RWPE2 (cell line): ENCODE measurements at places on chromosomes 11 and 22.

- DNase-seq, result no peak
Observed at GRCh38 chr11:45021692-45022141, 71.0 kb upstream of the TP53I11 start.

- no peak for DNase-seq
Observed at GRCh38 chr11:12253843-12254281, 123.5 kb upstream of the PARVA start.

GRCh38 chr11:117861151-117862018 is 15.1 kb downstream of the FXYD6 start:
- DNase-seq, result no peak

DNA sequence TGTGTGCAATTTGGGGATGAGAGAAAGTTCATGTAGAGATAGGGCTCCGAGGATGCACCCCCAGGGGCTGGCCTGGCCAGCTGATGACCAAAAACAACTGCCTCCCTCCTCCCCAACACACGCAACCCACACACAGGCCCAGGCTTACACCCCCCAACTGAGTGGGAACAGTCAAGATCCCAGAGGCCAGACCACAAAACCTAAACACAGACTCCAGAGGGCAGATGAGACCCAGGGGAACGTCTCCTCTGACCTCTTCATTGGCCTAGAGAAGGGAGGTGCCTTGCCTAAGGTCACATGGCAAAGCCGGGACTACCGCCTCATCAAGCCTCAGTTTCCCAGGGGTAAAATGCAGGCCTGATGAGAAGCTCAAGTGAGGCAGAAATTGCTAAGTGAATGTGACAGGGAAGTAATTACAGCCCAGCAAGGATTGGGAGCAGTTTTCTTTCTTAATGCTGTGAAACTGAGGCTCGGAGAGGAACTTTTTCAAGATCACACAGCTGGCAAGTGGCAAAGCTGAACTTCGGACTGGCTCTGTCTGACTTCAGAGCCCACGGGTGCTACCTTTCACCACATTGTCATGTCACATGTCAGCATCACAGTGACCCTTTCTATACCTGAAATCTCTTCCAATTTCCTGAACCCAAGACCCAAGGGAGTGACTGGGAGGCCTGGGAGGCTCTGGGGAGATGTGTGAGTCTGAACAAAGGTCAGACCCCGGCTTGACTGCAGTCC is 69.9 kb upstream of the WNT11 start:
- DNase-seq, result no peak

DNA sequence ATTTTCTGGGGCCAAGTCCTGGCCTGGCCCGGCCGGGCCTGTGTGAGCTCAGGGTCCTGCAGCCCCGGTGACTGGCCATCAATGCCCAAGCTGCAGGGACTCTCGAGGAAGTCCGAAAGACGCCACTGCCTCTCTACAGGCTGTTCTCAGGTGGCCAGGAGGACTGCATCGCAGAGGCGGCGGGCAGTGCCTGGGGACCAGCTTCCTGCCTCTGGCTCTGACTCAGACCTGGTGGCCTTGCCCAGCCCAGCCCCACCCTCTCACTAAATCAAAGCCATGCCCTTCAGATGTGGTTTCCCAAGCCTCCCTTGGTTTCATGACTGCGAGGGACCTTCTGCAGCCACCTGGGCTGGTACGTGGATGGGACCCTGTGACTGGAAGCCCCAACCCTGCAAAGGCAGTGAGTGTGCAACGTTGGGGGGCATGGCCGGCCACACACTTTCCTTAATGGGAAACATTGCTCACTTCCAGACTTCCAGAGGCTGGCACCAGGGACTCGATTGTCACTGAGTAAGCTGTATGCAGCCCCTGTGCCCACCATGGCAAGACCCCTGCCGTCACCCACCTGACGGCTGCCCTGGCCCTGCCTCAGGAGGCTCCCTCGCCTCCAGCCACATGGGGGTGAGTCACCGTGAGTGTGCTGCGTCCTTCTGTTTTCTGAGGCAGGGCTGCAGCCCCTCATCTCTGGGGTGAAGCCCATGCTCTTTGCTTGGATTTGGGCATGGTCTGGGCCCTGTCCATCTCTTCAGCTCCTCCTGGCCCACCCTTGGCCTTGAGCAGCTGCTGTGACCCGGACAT is 6.0 kb upstream of the FGF3 start:
- DNase-seq, result no peak

- no peak for DNase-seq
Observed at GRCh38 chr11:3046641-3047040, 10.6 kb downstream of the CARS1 start.

GRCh38 chr11:44408711-44409470 is 99.0 kb upstream of the ALX4 start:
- DNase-seq, result no peak

GRCh38 chr11:105049481-105049880 is 4.3 kb upstream of the CARD16 start:
- DNase-seq, result no peak

DNA sequence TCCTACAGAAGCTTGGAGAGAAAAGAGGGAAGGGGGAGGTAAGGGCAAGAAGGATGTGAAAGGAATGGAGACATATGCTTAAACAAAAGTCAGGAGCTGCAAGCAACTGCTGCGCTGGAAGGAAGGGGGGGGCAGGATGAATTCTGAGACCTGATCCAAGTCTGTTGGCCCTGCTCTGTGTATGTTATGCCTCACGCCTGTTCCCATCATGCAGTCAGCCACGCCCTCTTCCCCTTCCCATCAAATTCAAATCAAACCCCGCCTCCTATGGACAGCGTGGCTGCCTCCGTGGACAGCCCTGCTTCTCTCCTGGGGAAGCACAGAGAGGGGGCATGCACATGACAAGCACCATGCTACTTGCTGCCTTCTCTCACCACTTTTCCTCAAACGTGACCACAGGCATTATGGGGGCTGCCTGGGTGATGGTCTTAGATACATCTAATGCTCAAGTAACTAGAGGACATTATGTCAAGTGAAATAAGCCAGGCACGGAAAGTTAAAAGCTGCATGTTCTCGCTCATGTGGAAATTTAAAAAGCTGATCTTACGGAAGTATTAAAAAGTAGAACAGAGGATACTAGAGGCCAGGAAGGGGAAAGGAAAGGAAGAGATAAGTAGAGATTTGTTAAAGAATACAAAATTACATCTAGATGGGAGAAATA is 45.8 kb upstream of the CYP2D6 start:
- DNase-seq, result no peak

- no peak for DNase-seq
Observed at GRCh38 chr22:37751449-37752188, 54.8 kb downstream of the TRIOBP start.

- DNase-seq, result no peak
Observed at GRCh38 chr11:34238533-34238932, 119.3 kb downstream of the ABTB2 start.
